ENCODE measurements at places on chromosomes 13 and 19.

- DNase-seq = no peak
Observed at GRCh38 chr19:1412995-1413800, 5.8 kb downstream of the DAZAP1 start.

DNA sequence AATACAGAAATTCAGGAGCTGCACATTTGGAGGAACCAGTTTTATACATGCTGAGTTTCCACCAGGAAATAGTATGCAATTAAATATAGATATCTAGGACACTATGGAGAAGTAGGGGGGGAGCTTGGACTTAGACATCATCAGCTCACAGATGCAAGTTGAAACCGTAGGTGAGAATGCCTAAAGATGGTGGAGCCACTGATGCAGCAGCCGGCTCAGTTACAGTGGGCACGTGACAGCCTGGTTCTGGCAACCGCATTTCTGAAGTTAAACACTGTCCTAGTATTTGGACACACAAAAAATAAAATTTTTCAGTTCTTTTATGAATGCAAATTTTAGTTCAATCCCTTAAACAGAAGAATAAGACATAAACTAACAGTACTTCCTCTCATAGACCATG lies 91.5 kb upstream of the FRY start:
- no peak for DNase-seq

DNA sequence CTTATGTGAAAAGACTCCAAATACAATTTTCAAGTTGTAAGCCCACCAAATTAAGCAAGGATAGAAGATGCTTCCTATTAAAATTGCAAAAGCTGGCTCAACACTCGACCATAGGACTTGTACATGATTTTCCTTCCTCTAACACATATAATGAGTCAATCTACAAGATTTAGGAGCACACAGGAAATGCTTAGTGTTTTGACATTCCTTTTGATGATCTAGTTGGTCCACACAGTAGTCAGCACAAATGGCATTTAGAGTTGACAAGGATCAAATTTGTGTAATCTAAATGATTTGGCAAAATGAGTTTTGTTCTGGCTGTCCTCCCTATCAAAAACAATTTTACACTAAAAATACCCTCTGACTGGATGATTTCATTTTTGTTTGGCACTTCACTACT lies 340.2 kb downstream of the DIAPH3 start:
- DNase-seq = peak; percentile 1

GRCh38 chr13:109720758-109721184 lies 65.6 kb downstream of the IRS2 start:
- no peak for DNase-seq

GRCh38 chr13:104943331-104943730 lies 1592.1 kb downstream of the EFNB2 start:
- DNase-seq = no peak

GRCh38 chr19:29098863-29099481 lies 114.0 kb downstream of the UQCRFS1 start:
- DNase-seq = peak; percentile 22

DNA sequence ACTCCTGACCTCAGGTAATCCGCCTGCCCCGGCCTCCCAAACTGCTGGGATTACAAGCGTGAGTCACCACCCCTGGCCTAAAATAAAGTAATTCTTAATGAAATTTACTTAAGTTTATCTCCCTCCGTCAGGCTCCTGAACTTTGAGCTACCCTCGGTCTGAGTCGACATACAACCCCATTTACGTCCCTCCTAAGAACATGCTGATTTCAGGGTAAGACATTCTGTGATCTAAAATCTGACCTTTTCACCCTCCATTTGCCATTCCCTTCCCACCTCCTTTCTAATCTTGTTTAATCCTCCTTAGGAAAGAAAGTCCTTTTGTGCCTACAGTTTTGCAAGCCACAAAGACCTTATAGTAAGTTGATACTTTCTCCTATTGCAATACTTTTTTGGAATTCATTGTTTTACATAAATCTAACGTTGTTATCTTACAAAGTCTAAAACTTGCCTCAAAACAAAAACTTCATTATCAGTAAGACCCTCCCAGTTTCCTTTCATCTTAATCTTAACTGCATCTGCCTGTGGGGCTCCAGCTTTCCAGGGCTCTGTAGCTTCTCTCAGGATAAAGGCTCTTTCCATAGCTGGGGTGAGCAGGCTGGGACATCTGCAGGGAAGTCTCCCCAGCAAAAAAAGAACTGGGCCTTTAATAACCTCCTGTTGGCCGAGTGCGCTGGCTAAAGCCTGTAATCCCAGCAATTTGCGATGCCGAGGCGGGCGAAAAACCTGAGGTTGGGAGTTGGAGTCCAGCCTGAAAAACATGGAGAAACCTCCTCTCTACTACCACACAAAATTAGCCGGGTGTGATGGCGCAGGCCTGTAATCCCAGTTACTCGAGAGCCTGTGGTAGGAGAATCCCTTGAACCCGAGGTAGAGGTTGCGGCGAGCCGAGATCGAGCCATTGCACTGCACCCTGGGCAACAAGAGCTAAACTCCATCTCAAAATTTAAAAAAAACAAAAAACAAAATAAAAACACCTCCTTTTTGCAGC lies 143.1 kb downstream of the ZNF737 start:
- DNase-seq = no peak

DNA sequence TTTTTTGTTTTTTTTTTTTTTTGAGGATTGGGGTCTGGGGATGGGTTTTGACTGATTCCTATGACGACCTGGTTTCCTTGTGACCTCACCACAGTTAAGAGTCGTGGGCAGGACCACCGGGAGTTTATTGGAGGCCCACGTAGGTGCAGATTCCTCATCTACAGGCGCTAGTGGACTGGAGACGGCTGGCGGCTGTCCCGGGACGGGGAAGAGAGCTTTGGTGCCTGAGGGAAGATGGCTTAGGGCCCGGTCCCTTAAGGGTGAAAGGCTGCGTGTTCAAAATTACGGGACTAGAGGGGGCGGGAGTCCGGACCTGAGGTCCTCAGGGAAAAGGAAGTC lies 682 bp upstream of the TEAD2 start:
- peak; percentile 29 for DNase-seq

GRCh38 chr19:30666301-30666803 lies 294.2 kb downstream of the ZNF536 start:
- peak; percentile 37 for DNase-seq

Data from HTR-8/SVneo (cell line).